ENCODE measurements at places on chromosomes 3 and 15.

DNA sequence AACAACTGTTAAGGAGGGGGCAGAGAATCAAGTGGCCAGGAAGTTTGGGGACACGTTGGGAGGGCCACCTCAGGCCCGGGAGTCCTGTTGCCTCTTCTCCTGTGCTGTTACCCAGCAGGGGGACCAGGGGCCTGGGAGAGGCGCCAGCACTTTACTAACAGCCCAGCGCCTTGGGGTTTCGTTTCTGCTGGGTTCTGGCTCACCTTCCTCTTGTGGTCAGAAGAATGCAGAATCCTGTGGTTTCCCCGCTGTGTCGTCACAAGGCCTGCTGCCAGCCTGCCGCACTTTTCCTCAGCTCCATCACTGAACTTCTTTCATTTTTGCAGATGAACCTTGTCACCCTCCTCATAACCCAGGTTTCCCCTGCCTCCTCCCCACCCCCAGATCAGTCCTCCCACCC is 67.7 kb downstream of the SLC30A4 start:
- peaks cover 48% of the 10 kb centered on the region for H3K4me1 ChIP-seq
- H3K4me3 ChIP-seq: peak overlapping the region; percentile 76
- peaks cover 6% of the 10 kb centered on the region for H3K27me3 ChIP-seq
- peaks cover 9% of the 10 kb centered on the region for H3K36me3 ChIP-seq

DNA sequence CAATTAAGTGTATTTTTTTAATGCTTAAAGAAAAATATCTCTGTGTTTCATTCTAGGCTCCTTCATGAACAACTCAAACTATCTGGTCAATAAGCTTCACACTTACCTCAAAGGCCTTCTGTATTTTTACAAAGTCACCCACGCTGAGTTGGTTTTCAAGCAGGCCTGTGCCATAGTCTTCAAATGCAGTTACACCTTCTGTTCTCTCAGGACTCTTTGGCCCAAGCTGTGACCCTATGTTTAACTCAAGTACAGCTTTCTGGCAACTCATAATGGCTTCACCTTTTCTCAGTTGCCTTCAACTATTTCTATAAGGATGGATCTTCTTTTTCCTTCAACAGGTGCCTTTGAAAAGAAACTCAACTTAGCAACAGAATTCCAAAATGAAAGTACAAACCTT is 587 bp downstream of the WDR49 start:
- H3K36me3 ChIP-seq: no peaks in the 10 kb centered on the region
- no peak for DNase-seq
- no peak overlapping the region for H3K4me3 ChIP-seq
- no peaks in the 10 kb centered on the region for H3K27me3 ChIP-seq
- no peaks in the 10 kb centered on the region for H3K4me1 ChIP-seq

GRCh38 chr3:191912616-191913204 is 451.7 kb downstream of the PYDC2 start:
- peaks cover 5% of the 10 kb centered on the region for H3K36me3 ChIP-seq
- no peak for DNase-seq
- no peak overlapping the region for H3K27ac ChIP-seq
- no peaks in the 10 kb centered on the region for H3K4me1 ChIP-seq

DNA sequence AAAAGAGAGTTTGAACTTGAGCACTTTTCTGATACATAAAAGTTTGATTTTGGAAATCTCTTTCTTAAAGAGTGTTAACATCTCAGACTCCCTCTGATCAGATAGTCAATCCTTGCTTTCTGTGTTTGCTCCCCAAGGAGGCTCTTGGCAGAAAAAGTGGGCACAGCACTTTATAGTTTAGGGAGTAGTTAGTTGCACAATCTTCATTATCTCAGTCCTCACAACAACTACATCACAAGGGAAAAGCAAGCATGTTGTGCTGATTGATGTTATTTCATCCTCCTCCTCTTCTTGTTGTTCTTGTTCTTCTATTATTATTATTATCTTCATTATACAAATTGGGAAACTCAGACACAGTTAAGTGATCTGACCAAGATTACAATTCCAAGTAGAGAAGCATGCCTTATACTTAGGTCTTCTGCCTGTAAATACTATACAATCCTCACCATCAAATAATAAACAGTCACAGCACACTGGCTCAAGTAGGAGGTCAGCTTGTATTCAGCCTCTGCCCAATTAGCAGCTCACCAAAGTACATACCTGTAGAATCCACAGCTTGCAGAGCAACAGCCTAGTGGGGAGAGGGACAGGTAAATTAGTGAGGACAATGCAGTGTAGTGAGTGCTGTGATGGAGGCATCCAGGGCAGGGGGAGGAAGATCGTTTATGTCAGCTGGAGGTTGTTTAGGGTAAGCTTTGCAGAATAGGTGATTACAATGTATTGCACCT is 304.1 kb upstream of the MME start:
- no peak overlapping the region for H3K4me3 ChIP-seq
- peaks cover 4% of the 10 kb centered on the region for H3K27me3 ChIP-seq
- no peak for DNase-seq
- no peaks in the 10 kb centered on the region for H3K36me3 ChIP-seq
- no peak overlapping the region for H3K27ac ChIP-seq

DNA sequence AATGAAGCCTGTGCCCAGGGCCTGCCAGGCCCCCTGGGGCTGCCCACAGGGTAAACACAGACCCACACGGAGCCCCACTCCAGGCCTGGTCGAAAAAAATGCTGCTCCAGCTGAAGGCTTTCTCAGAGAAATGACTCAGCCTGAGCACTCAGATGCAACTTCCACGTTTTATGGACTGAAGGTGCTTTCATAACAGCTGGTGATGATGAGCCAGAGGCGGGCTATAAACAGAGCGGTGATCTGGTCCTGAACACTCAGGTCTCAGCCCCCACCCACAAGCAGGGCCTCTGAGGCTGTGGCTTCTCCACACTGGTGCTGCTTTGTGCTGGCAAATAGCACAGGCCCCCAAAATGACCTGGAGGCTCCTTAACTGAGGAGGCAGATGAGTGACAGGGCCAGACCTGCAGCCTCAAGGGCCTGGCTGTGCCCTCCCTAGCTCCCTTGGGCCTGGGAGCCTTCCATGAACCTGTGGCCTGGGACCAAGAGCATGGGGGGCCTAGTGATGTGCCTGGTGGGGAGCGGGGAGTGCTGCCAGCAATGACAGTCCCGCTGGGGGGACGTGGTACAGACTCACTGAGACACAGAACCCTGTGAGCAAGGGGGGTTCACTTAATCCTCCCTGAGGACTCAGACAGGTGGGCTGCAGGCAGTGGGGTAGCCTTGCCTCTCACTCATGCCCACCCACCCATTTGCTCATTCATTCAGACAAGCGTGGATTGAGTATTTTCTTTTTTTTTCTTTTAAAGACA is 23.0 kb upstream of the FURIN start:
- peak; percentile 85 for DNase-seq
- H3K27me3 ChIP-seq: peaks cover 2% of the 10 kb centered on the region
- H3K27ac ChIP-seq: peak overlapping the region; percentile 86
- no peak overlapping the region for H3K4me3 ChIP-seq
- H3K36me3 ChIP-seq: no peaks in the 10 kb centered on the region
- peaks cover 12% of the 10 kb centered on the region for H3K4me1 ChIP-seq

- no peak for DNase-seq
- no peaks in the 10 kb centered on the region for H3K27me3 ChIP-seq
- H3K27ac ChIP-seq: no peak overlapping the region
- no peaks in the 10 kb centered on the region for H3K36me3 ChIP-seq
Measured at GRCh38 chr3:139675327-139675726, 2.4 kb downstream of the NMNAT3 start.

DNA sequence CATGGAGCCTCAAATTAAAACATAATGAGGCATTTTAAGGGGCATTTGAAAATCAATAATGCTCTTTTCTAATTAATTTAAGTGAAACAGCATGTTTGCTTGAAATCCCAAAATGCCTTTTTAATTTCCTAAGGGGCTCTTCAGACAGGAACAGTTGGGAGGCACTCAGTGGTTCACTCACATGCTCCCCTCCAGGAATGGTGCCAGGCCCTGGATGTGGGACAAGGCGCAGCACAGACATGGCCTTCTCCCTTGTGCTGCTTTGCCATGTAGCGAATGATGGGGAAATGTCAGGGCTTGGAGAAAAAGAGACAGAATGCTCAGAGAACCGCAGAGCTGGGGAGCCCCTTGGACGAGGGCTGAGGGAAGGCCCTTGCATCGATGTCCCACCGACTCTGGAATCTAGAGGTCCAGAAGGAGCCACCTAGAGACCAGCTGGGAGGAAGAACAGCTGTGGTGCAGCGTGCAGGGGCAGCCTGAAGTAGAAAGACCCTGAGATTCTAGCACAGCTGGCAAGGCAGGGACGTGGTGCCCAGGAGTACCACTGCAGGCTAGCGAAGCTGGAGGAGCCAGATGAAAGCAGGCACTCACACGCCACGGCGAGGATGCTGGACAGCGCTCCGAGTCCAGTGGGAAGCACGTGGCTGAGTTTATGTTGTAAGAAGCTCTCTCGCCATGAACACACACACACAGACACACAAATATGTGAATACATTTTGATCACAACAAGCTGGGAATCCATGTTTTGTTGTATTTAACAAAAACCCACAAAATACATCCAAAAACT is 27.0 kb downstream of the NSMCE3 start:
- no peak overlapping the region for H3K4me3 ChIP-seq
- no peaks in the 10 kb centered on the region for H3K36me3 ChIP-seq
- no peaks in the 10 kb centered on the region for H3K4me1 ChIP-seq
- no peaks in the 10 kb centered on the region for H3K27me3 ChIP-seq

DNA sequence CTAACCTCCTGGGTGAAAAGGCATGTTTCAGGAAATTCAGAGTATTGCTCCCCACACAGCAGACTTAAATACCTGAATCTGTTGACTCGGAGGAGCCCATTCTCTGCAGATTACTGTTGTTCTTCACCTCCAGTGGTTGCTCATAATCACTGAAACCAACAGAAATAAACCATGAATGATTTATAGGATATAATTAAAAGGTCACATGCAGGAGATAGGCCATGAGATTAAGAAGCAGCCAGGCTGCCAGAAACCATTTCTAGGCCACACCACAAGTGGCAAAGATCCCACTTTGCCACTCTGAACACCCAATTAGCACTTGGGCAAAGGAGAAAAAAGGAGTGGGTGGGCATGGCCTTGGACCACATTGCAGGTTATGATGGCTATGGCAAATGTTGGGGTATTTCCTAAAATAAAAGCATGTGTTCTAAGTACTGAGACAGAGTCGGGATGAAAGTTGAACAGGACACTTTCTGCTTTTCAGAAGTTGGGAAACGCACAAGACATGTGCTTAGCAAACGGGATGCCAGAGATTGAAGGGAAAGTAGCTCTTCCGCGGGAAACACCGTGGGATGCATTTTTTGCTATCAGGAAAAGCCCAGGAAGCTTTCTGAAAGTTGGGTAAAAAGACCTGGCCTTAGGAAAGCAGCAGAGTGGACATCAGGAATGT is 1.5 kb downstream of the CDC25A start:
- H3K27me3 ChIP-seq: no peaks in the 10 kb centered on the region
- no peak for DNase-seq
- H3K4me3 ChIP-seq: peak overlapping the region; percentile 95
- peaks cover 24% of the 10 kb centered on the region for H3K4me1 ChIP-seq

- no peaks in the 10 kb centered on the region for H3K4me1 ChIP-seq
- DNase-seq: peak; percentile 9
- H3K4me3 ChIP-seq: no peak overlapping the region
- H3K27me3 ChIP-seq: no peaks in the 10 kb centered on the region
- H3K36me3 ChIP-seq: no peaks in the 10 kb centered on the region
- no peak overlapping the region for H3K27ac ChIP-seq
Measured at GRCh38 chr3:40237889-40238571, 71.5 kb upstream of the EIF1B start.

- H3K4me3 ChIP-seq: no peak overlapping the region
- peaks cover 20% of the 10 kb centered on the region for H3K36me3 ChIP-seq
- H3K4me1 ChIP-seq: no peaks in the 10 kb centered on the region
- no peaks in the 10 kb centered on the region for H3K27me3 ChIP-seq
Measured at GRCh38 chr3:102016417-102016816, 167.1 kb downstream of the NFKBIZ start.

GRCh38 chr15:83959477-83959876 is 276.1 kb upstream of the GOLGA6L4 start:
- no peaks in the 10 kb centered on the region for H3K27me3 ChIP-seq
- DNase-seq: no peak
- no peak overlapping the region for H3K27ac ChIP-seq
- no peaks in the 10 kb centered on the region for H3K36me3 ChIP-seq

- peaks cover 6% of the 10 kb centered on the region for H3K36me3 ChIP-seq
- H3K4me3 ChIP-seq: peak overlapping the region; percentile 63
- H3K27ac ChIP-seq: peak overlapping the region; percentile 76
- no peaks in the 10 kb centered on the region for H3K27me3 ChIP-seq
- peaks cover 37% of the 10 kb centered on the region for H3K4me1 ChIP-seq
Measured at GRCh38 chr15:89167267-89168176, 53.9 kb downstream of the RLBP1 start.

DNA sequence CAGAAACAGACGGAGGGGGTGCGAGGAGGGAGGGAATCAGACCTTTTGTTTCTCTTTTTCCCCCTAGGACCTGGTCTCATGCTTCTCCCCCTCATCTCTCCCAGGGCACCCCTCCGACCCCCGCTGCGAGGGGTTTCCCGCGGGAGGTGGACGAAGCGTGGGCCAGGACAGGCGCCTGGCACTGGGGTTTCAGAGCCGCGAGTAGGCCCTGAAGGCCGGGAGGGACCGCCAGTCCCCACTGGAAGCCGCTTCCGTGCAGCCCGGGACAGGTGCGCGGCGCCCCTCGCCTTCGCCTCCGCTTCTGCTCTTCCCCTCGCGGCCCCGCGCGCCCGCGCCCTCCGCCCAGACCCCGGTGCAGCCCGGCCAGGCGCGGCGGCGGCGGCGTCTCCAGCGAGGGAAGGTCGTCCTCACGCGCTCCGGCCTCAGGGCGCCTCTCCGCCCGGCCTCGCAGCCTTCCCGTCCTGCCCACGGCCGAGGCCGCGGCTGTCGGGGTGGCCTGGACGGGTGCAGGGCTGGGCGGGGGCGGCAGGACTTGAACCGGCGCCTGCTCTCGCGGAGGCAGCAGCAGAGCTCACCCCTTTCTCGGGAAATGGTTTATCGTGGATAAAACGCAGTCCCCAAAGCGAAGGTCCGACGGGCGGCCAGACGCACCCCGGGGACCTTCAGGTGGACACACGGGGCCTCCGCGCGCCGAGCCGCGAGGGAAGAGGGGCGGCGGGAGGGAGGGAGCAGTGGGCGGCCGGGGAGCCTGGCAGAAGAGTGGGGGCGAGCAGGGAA is 31.5 kb upstream of the ADAMTS17 start:
- no peak for DNase-seq
- no peaks in the 10 kb centered on the region for H3K4me1 ChIP-seq
- no peaks in the 10 kb centered on the region for H3K27me3 ChIP-seq

DNA sequence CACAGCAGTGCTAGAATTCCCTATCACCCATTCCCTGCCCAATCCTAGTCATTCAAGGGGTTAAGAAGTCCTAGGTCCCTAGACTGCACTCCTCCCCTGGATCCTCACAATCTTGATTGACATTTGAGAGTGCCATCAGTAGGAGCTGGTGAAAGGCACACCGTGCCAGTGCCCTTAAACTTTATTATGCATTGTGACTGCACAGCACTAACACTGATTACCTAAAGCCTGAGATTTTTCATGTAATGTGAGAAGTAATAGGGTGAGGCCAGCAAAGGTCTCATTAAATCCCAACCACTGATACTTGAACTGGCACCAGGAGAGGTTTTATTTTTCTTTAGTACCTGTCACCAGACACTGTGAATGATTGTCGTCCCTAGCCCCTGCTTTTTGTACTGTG is 16.3 kb downstream of the GXYLT2 start:
- H3K27ac ChIP-seq: no peak overlapping the region
- H3K4me3 ChIP-seq: no peak overlapping the region
- DNase-seq: no peak
- H3K27me3 ChIP-seq: peaks cover 1% of the 10 kb centered on the region
- H3K4me1 ChIP-seq: peaks cover 31% of the 10 kb centered on the region

GRCh38 chr3:51379301-51379700 is 5.8 kb upstream of the MANF start:
- H3K4me1 ChIP-seq: peaks cover 13% of the 10 kb centered on the region
- H3K36me3 ChIP-seq: peaks cover 10% of the 10 kb centered on the region
- no peak overlapping the region for H3K4me3 ChIP-seq
- no peak for DNase-seq

Data from HFFc6 (cell line).